ENCODE measurements at places on chromosomes 12 and 14. TPM values are rescaled to one million over a fixed set of nuclear protein-coding genes. Genes with fewer than 3 reads are reported as not detected.

The CMA1 gene
- not detected for total RNA-seq

The C12orf50 gene
- total RNA-seq: not detected

The CDH24 gene
- 9.4 TPM for total RNA-seq

The PKP2 gene
- total RNA-seq: 7.3 TPM

The HEATR5A gene
- 26.9 TPM for total RNA-seq
